ENCODE measurements at places on chromosomes 3 and 15.
A peak's percentile ranks its signal among the peaks of the same experiment; 100 is the strongest.

- no peak for DNase-seq
Observed at GRCh38 chr3:70110066-70110465, 110.5 kb downstream of the SAMMSON start.

DNA sequence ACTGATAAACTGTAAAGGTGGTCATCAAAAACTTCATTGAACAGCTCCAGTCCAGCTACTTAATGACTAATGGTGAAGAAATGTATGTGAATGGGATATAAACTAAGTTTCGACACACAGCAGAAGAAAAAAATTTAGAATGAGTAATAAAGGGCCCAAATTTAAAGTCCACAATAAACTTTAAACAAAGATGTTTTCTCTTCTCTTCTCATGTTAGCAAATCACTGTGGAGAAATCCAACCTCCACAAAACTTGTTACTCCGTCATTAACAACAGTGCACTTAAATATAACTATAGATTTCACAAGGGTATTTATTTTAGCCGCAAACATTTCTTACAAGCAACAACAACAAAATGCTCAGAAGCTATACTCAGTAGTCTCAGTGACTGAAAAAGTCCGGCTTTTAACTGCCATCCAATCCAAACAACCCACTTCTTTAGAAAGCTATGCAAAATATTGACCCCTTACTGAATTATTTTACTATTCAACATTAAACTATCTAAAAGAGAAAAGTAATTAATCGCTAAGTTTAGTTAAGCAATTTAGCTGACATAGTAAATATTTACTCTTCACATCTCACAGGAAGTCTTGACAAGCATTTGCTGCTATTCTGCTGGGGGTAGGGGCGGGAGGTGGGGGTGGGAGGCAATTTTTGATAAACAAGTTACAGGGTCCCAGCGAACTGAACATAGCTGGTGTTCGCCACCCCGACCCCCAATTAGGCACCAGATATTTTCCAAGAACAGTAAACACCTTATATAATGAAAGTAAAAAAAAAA is 2.4 kb downstream of the IGF2BP2 start:
- no peak for DNase-seq

DNA sequence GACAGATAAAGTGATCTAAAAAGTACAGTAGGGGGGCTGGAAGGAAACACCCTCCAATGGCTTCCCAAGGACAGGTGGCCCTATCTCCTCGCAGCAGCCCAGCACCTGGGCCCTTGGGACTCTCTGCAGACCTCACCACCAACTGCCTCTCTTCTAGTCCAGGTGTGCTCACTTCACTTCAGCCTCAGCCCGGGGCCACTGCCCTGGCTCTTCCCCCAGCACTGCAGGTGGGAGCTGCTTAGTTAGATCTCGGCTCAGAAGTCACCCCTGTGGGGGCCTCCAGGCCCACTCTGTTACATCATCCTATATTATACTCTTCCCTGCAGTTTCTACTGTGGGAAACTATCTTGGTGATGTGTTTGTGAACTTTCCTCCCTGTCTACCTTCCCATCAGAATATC is 2.0 kb downstream of the KLF15 start:
- no peak for DNase-seq

DNA sequence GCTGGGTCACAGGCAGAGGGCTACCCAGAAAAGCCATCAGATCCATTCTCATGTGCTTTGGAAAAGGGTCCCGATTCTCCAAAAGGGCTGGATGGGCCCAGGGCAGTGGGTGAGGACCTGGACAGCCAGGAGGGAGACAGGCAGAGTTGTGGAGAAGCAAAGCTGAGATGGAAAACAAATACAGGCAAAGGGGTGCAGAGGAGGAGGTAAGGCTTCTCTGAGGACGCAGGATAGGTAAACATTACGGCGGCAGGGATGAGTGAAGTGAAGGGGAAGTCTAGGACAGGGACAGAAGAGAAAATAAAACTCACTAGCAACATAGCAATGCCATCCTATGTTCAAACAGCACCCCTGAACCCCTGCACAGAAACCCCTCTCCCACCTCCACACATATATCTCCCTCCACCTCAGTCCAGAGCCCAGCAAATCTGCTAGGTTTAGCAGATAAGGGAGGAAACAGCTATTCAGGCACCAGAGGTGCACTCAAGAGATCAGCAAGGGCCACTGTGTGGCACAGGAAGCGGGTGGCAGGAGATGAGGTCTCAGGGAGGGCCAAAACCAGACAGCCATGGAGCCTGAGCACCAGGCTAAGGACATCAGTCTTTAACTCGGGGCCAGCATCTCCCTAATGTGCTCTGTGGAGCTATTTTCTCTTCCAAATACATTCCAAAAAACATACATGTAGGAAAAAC is 51.3 kb downstream of the HOMER2 start:
- no peak for DNase-seq

DNA sequence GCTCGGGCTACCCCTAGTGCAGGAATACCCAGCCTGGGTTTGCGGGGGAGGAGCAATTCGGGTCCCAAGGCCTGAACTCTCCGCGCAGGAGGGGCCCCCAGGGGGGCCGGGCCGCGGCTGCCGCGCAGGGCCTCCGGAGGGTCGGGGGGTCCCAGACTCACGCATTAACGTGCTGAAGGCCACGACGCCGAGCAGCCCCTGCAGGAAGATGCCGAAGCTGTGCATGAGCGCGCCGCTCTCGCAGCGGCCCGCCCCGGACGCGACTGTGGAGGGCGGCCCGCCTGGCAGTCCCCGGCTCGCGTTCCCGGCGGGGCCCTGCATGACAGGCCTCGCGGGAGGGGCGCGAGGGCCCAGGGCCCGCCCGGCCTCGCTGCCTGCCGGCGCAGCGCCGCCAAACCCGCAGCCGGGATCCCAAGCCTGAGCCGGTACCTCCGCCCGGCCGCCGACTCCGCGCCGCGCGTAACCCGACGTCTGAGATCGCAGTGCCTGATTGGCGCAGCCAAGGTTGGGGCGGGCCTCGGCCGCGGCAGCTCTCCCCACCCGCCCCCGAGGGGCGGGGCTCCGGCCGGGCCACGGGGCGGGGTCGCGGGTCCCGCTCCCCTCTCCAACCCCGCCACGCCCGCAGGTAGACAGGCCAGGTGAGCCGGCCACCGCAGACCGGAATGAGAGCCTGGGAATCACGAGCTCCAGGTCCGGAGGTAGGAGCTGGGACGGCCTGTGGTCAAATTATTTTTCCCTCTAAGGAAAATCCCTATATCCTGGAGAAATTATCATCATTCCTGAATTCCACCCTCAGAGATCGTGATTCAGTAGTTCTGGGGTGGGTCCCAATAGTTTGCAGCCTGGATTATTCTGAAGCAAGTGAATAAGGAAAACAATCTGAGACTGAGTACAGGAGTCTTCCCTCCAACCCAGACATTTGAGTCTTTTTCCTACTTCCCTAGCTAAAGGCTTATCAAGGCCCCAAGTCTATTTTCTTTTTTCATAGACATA is at the start of gene STIMATE:
STIMATE (minus strand) TSS at position 419 of the 993 bp plus-strand sequence; CDS start at position 321, 98 bp downstream.
- DNase-seq, result peak; percentile 77

DNA sequence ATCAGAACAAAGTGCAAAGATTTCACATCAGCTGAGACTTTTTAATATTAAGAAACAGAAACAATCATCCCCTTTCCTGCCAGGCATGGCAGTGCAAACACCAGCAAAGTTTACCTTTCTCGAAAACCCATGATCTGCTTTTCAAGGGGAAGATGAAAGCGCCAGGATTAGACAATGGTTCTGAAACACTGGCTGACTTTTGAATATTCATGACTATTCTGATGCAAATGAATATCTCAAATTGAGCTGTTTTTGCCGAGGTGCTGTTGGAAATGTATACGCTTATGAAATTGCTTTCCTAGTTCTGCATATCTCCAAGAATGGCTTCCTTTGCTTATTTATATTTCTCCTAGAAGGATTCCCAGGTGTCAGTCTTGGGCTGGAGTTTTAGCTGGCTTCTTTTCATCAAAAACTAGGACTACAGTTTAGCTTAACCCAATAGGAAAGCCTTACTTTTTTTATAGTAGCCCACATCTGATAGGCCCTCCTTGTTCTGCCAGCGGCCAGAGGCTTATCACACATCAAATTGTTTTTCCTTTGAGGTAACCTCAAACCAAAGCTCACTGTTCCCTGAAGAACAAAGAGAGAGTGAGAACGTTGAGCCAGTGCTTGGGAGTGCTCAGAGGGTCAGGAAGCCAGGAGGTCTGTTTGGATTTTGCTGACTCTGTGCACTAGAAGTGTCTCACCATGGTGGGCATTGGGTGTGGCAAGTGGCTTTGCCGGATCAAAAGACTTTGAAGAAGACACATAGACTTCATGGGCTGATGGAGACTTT is 74.0 kb upstream of the PLCL2 start:
- no peak for DNase-seq
